ENCODE measurements at places on chromosomes 16 and 17.

- DNase-seq, result peak; percentile 19
Observed at GRCh38 chr17:35160354-35161201, 13.0 kb downstream of the UNC45B start.

DNA sequence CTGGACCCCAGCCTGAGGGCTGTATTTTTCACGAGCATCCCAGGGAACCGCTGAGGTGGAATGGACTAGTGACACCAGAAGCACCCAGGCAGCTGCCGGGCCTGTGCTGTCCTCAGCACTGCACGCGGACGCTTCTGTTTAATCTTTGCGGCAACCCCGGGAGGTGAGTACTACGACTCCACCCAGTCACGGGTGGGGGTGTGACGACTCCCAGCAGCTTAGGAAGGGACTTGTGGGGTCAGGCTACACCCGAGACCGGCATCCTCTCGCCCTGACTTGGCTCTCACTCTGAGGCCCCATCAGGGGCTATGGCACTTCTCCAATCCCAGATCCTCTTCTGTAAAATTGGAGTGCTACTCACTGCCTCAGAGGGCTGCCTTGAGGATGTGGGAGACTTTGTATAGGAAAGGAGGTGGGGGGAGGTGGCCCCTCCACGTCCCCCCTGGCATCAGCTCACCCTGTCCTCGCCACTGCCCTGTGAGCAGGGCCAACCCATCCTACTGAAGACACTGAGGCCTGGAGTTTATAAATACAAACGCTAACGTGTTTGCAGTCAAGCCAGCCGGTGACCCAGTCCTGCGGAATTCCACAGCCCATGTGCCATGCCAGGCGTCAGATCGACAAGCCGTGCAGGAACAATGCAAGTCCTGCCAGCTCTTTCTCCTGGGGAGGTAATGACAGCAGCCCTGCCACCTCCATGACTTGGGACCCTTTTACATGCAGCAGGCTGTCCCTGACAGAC lies 44.4 kb downstream of the PPL start:
- DNase-seq, result no peak

GRCh38 chr17:42857389-42857788 lies 6.4 kb downstream of the AOC3 start:
- DNase-seq, result no peak

DNA sequence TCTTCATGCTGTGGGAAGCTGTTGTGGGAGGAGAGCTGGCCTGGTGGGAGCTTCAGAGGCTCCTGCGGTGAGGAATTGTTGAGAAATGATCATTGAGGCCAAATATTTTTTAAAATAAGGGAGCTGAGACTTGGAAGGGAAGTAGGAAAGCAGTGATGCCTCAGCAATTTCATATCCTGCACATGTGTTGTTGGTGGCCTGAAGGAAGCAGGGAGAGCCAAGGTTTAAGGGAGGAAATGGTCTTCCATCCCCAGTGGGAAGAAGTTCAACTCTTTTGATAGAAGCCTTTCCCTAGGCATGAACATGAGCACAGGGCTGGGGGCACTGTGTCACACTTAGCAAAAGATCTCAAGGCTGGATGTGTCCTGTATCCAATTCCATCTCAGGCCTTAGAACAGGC lies at the start of gene CCL14:
Gene CCL14 (minus strand): TSS at position 87 of the 400 bp plus-strand sequence. CDS start 80 bp downstream, at position 7.
- no peak for DNase-seq

GRCh38 chr16:84607694-84608093 lies 10.2 kb downstream of the COTL1 start:
- no peak for DNase-seq

- no peak for DNase-seq
Observed at GRCh38 chr16:80259290-80259805, 281.4 kb upstream of the DYNLRB2 start.

DNA sequence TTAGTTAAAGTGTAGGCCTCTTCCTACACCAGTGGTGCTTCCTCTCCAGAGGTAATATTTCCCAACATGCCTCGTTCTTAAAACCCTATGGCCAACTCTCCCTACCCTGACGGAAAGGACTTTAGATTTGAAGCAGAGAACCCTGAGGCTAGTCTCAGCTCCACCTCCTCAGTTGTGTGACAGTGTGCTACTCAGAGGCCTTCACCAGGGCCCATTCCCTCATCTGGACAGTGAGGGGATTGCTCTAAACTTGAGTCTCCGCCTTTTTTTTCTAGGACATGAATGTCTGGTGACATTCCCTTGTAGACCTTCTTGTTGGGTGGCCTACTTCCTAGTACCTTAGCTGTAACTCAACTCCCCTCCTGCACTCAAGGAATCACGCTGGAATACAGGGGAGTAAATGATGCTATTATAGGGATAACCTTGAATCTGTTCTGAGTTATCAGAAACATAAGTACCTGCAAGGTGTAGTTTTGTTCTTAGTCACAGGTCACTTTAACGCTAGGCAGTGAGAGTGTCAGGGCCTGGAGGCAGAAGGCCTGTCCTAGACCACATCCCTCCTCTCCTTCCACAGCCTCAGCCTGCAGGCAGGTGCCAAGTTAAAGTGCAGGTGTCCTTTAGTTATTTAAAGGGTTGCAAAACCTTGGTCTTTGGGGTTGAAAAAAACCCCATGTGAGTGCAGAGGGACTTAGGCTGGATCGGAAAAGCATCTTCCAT lies 26.9 kb downstream of the LDHD start:
- no peak for DNase-seq

- DNase-seq, result no peak
Observed at GRCh38 chr17:42389899-42390298, 1.7 kb upstream of the STAT3 start.

DNA sequence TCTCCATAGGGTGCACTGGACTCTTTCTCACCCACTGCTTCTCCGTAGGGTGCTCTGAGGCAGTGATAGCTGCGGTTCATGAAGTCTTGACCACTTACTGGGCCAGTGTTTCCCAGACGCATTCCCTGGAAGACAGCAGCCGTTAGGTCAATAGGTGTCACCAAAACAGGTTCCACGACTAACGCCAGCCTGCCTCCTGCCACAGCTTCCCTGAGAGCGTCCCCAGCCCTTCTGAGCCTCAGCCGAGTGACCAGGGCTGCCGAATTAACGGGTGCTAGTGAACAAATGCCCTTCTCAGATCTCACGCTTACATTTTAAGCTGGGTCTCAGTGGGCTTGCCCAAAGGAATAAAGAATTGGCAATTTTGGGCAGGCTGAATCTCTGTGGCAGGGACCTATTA lies 188.7 kb upstream of the TNRC6C start:
- DNase-seq, result no peak

- DNase-seq, result no peak
Observed at GRCh38 chr16:11088074-11088730, 143.8 kb downstream of the CLEC16A start.

- DNase-seq, result no peak
Observed at GRCh38 chr16:79672524-79672923, 72.0 kb upstream of the MAF start.

- no peak for DNase-seq
Observed at GRCh38 chr17:66435182-66435581, 132.8 kb downstream of the PRKCA start.

DNA sequence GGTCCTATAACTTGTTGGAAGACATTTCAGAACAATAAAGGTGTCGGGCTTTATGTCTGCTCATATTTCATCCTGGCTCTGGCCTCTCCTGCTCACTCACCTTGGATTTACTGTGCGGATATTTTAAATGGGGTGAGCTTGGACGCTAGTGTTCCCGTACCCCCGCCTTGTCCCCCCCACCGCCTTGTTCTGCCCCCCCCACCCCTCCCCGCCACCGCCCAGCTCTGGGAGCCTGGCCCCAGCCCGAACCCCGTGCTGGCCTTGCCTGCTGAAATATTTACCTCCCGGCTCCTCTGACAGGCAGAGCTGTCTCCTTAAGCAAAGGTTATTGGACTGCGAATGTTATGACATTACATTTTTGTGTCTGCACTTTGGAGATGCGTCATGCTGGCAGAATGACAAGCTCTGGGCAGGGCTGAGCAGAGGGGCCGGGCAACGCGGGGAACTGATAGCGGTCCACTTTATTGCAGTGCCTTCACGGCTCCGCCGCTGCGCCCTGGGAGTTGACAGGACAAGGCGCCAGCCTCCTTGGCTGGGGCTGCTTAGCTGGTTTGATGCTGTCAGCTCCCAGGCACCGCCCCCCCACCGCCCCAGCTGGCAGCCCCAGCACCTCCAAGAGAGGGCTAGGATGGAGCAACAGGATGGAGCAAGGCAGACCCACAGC lies 222.5 kb upstream of the GSE1 start:
- no peak for DNase-seq

GRCh38 chr16:79429381-79430190 lies 171.0 kb downstream of the MAF start:
- no peak for DNase-seq

DNA sequence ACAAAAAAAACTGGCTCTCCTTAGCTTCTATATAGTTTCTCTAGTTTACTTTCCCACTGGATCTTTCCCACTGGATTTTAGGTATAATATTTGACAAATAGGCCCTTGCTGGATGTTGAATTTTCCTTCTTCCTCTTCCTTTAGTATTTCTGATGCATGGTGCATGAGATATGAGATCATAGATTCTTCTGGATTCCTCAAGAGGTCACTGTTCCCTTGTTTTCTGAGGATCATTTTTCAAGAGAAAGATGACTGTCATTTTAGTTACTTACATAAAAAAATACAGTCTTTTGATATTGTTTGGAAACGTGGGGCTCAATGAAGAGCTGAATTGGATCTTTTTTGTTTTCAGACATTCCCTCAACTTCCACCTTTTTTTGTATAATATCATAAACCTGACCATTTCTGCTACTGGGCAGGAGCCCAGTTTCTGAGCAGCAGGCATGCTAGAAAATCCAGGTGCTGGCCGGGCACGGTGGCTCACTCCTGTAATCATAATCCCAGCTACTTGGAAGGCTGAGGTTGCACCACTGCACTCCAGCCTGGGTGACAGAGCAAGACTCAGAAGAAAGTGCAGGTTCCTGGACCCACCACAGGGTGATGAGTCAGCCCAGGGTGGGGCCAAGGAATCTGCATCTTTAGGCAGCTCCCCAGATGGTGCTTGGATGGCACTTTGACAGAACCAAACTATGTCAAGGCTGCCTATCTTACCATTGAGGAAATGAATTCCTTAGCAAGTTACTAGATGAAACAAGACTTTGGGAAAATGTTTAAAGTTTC lies 70.3 kb downstream of the SDR42E1 start:
- DNase-seq, result no peak

DNA sequence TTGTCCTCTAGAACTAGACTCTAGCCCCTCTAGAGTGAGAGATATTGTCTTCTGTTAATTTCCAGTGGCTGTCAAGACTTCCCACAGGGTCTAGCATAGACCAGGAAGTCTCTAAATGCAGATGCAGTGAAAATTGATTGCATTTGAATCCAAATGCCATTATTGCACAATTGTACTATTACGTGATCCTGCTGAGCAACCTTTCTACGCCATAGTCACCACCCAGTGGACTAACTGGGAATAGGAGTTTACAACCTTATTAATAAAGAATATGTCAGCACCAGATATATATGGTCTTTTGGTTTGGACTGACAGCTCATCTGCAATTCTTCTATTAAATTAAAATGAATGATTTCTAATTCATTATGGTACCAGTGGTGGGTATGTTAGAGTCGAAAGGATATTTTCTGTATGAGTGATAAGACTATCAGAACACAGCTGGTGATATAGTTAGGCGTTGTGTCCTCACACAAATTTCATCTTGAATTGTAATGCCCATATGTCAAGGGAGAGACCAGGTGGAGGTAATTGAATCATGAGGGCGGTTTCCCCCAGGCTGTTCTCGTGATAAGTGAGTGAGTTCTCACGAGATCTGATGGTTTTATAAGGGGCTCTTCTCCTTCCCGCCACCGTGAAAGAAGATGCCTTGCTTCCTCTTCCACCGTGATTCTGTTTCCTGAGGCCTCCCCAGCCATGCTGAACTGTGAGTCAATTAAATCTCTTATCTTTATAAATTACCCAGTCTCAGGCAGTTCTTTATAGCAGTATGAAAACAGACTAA lies 138.9 kb upstream of the CA10 start:
- no peak for DNase-seq

DNA sequence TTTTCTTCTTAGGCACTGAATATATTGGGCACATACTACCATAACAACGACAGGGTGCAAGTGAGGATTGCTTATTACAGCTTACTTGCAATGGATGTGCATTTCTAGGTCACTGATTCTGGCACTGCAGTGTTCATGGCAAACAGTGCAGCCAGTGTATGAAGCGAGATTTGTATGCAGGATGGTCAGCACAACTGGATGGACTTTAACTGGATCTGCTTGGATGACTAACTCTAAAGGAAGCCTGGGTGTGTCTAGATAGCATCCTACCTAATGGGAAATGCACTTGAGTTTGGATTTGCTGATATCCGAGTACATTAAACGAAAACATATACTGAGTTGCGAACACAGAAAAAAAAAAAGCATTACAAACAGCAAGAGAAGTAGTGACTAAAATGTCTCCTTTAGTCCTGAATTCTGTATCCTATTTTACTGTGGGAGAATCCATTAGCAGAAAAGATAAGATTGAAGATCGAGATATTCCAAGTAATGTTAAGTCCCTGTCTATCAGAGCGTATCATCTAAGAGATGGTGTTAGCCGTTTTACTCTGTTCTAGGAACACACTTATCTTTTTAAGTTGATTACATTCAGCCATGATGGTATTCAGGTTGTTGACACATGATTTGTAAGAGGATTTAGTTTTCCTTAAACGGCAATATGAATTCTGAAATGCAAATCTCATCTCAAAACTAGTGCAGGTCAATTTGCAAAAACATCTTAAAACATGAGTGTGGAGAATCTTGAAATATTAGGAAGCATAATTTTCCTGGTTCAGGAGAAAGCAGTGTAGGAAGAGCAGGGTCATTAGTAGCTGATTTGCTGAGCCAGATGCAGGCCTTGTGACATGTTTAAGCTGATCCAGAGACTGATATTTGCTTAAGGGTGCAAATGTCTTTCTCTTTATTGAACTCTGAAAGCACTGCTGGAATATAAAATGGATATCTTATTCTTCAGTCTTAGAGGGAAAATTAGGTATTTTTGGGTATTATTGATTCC lies 142.6 kb upstream of the CPHXL start:
- no peak for DNase-seq

DNA sequence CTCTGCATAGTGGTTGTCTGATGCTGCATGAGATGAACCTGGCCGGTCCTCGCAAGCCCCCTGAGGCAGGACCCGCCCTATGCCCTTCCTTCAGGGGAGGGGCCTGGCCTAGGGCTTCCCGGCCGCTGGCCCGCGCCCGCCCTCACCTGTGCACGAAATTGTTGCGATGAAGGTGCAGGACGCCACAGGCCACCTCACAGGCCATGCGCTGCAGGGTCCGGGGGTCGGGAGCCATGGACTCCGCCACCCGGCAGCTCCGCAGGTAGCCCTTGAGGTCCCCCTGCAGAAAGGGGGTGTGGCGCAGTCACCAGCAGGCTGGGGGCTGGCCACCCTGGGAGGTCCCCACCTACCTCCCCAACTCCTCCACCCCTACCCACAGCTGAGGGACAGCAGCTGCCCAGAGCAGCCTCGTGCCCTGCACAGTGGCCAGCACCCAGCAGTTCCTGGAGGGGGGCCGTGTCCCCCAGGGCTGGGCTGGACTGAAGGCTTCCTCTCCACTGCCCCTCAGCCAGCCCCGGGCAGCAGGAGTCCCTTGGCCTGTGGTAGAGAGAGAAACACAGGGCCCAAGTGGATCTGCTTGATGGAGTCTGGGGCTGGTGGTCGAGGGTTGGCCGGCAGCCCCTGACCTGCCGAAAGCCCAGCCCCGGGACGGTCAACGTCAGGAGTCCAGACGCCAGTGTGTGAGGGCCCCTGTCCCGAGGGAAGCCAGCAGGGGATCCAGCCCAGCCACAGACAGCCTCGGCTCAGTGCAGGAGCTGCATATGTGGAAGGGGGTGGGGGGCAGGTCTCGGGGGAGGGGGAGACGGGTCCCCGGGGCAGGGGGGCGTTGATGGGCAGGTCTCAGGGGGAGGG lies 38.8 kb upstream of the PVALEF start:
- DNase-seq, result no peak

- DNase-seq, result no peak
Observed at GRCh38 chr16:23392223-23392600, 60.8 kb downstream of the COG7 start.
